ENCODE measurements at places on chromosomes 2 and 18. TPM values are rescaled to one million over a fixed set of nuclear protein-coding genes. Genes with fewer than 3 reads are reported as not detected.

DNA sequence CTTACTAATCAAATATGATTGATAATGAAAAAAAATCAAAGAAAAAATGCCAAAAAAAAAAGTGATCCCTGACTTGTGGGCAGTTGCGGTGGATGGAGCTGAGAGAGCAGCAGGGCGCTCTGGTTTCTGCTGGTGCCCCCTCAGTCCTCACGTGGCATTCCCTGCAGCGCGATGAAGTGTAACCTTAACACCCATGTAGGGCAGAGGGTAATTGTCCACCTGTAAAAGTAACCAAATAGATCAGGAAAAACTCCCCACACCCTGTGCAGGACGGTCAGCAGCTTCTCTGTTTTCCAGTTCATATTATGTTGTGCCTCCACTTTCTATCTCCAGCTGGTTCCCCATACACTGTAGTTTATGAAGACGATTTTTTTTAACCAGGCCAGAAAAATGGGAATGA lies 25.0 kb downstream of the COA5 start:
- no peak for DNase-seq
- no peak overlapping the region for H3K4me3 ChIP-seq
- H3K27me3 ChIP-seq: no peaks in the 10 kb centered on the region
- no peaks in the 10 kb centered on the region for H3K4me1 ChIP-seq
- H3K27ac ChIP-seq: no peak overlapping the region

DNA sequence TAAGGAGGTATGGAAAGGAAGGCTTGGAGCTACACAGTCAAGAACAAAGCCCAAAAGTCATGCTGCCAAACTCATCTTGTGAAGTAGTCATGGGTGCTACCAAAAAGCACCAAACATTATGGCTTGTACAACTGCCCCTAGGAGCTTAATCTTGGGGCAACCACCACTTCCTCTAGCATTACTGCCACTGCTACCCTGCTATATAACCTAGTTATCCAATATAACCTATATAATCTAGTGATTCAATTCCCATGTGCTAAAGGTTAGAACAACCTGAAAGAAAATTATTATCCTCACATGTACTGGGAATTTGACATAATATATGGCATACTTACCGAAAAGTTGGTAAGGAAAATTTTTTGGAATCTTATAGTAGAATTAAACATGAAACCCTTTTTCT lies 102.6 kb upstream of the RBBP8 start:
- H3K27me3 ChIP-seq: no peaks in the 10 kb centered on the region

- H3K36me3 ChIP-seq: no peaks in the 10 kb centered on the region
- no peaks in the 10 kb centered on the region for H3K27me3 ChIP-seq
- no peak overlapping the region for H3K4me3 ChIP-seq
- no peak for DNase-seq
- H3K4me1 ChIP-seq: no peaks in the 10 kb centered on the region
These were observed 210.4 kb downstream of the SOCS6 start for GRCh38 chr18:70499218-70499691.

DNA sequence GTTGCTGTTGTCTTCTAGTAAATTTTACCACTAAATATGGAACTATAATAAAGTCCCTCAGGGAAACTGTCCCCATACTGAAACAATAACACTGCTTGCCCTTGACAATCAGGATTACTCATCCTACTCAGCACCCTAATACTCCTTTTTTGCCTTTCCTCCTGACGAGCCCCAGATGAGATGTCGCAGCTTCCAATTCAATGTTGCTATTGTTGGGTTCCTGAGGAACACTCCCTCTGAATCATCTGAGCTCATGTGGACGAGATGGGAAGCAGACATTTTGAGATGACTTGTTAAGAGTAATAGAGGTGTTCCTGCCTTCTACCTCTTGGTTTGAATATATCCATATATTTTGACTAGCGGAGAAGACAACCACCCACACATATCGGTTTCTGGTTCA lies 187.8 kb upstream of the FAM98A start:
- H3K36me3 ChIP-seq: no peaks in the 10 kb centered on the region
- H3K4me3 ChIP-seq: no peak overlapping the region
- H3K27me3 ChIP-seq: no peaks in the 10 kb centered on the region
- no peaks in the 10 kb centered on the region for H3K4me1 ChIP-seq

Gene DES
- total RNA-seq: 69.3 TPM

Gene IGFBP5
- total RNA-seq: 1,100 TPM

Gene SLC35F5
- total RNA-seq: 245 TPM
